ENCODE measurements at places on chromosomes 11 and 22.

- DNase-seq: no peak
Observed at GRCh38 chr11:125329786-125330185, 165.2 kb downstream of the PKNOX2 start.

DNA sequence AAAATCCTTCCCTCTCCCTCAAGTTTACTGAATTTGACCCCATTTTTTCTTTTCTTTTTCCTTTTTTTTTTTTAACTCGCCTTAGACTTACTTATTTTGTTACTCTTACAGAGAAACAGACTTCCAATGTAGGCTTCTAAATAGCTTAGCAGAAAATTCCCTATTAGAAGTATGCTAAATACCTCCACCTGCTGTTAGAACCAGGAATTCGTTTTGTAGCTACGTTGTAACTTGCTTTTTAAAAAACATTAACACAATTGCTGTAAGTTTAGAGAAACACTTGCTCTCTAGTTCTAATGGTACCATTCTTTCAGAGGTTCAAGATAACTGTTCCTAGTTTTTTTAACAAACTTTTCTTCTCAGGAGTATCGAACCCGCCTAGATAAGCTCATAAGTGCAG is 324.2 kb downstream of the DCDC1 start:
- DNase-seq: no peak

GRCh38 chr11:119794756-119795155 is 65.8 kb upstream of the NECTIN1 start:
- DNase-seq: no peak

GRCh38 chr22:49769691-49770546 is 57.8 kb downstream of the BRD1 start:
- DNase-seq: no peak

GRCh38 chr11:75602951-75603350 is 40.9 kb downstream of the SERPINH1 start:
- no peak for DNase-seq

- no peak for DNase-seq
Observed at GRCh38 chr11:72441752-72442207, 7.4 kb upstream of the CLPB start.

DNA sequence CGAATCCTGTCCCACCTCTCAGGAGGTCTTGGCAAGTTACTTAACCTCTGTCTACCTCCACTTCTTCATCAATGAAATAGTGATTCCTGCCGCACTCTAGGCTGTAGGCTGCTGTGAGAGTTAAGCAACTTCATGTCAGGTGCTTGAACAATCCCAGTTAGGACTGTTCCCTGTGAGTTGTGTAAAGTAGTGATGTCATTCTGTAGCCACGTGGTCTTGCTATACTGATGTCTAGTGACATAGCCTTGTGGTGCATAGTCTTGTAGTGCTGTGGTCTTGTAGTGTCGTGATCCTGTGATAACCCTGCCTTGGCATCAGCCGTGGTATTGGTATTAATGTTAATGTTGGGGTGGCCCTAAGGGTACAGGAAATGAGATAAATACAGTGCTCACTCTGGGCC is 30.3 kb upstream of the PRR5 start:
- DNase-seq: no peak

DNA sequence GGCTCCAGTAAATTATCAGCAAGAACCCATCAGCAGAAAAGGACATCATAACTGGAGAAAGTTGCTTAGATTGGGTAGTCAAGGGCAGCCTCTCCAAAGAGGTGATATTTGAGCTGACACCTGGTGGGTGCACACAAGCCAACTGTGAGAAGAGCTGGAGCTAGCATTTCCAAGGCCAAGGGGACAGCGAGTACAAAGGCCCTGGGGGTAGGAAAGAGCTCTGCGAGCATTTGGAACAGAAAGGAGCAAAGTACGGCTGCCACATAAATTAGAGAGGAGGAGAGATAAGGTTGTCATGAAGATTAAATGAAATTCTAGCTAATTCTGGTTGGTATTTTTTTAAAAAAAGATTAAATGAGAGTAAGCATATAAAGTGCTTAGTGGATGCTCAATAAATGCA is 21.7 kb upstream of the SMCO4 start:
- DNase-seq: no peak

- DNase-seq: no peak
Observed at GRCh38 chr11:6614446-6614845, 2.4 kb upstream of the TAF10 start.

DNA sequence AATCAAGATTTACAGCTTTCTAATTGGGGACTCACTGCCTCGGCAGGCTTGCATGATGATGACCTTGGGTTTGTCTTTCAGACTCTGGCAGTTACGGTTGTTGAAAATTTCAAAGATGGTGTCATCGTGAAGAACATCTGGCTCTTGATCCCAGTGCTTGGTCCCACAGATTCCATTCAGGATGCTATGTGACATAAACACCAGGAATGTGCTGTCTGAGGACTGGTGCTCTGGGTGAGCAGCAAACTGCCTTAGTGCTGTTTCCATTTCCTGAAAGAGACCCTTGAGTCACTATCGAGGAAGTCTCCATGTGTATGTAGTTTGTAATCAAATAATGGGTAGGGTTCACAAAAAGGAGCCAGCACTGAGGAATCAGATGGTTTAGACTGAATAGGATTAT is 7.1 kb downstream of the CASP12 start:
- DNase-seq: no peak

DNA sequence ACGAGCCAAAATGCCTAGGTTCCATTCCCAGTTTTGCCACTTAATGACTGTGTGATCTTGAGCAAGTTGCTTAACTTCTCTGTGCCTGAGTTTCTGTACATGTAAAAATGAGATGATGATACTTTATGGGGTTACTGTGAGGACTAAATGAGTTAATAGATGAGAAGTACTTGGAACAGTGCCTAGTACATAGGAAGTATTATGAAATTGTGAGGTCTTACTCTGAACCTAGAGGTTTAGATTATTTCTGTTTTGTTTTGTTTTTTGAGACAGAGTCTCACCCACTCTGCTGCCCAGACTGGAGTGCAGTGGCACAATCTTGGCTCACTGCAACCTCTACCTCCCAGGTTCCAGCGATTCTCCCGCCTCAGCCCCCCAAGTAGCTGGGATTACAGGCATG is 227.0 kb upstream of the POU2AF2 start:
- no peak for DNase-seq

DNA sequence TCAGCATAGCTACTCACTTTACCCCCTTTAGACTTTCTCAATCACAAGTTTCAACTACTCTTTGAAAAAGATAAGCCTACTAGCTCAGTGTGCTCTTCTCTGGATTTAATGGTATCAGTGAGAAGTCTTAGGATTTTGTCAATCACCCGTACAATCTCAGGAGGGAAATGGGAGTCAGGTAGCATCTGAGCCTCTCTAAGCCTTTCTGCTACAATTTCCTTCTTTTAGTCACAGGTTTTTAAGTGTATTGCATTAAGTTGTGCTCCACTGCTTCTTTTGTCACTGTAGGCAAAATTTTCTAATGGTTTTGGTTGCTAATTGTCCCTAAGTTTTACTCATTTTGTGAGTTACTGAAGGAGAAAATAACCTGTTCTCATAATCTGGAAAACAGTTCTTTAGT is 758.5 kb upstream of the CCDC90B start:
- no peak for DNase-seq

GRCh38 chr11:134655189-134655989 is 243.3 kb upstream of the B3GAT1 start:
- no peak for DNase-seq

DNA sequence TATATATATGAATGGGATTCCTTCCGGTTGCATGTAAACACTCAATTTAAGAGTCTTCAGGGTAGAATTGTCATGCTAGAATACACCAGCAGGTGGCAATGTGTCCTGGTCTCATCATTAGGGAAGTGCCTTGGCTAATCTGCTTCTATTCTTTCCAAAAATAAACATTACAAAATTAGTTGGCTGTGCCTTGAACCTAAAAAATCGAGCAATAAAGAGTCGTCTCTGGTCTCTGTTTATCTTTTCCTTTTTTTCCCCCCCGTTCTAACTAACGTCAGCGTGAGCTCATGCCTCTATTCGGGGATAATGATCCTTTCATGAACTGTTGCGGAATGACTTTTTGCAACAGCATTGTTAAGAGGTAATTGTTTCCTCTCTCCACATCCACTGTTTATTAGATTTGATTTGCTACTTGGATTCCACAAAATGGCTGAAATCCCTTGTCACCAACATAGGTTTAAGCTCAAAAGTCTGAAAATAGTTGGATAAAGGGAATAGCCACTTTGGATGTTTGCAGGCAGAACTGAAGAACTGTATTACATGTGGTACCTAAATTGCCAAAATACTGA is 1.2 kb upstream of the ARHGEF12 start:
- no peak for DNase-seq

DNA sequence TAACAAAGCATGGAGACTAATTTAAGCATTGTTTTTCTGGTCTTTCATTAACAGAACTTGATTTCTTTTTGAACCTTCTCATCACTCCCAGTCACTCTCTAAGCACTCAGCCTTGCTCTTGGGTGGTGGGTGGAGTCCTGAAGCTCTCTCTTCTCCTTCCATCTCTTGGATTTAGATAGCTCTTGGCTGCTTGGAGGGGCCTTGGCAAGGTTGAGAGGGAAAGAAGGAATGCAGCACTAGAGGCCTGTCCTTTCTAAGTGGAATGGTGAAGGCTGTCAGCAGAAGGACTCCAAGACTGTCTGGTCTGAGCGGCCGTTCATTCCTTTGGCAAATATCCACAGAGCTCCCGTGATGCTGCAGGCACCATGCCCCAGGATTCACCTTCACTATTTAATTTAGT is 168.6 kb upstream of the E2F8 start:
- no peak for DNase-seq
